ENCODE measurements at places on chromosomes 11 and 22.

DNA sequence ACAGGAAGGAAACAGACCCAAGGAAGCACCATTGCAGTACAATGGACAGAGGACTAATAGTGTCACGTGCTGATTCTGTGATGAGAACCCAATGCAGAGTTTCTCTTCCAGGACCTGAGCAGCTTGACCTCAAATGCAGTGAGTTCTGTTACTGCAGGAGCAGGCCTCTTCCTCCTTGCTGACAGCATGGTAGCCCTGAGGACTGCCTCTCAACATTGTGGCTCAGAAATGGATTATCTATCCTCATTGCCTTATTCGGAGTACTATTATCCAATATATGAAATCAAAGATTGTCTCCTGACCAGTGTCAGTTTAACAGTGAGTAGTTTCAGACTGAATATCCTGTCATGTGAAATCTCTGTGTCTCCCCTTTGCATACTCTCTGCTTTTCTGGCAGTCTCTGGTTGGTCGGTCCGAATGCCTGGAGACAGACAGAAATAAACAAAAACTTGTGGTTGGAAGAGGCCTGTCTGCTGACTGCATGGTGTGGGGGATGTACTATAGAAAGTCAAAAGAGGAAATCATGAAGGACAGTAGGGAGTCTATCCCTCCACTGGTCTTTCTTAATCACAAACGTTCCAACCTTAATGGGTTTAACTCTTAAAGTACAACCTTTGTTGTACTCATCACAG is 6.9 kb upstream of the MS4A14 start:
- no peak for DNase-seq

- DNase-seq: no peak
Observed at GRCh38 chr11:69909561-69910518, 90.6 kb upstream of the FGF3 start.

GRCh38 chr11:100981196-100981824 is 148.3 kb downstream of the PGR start:
- no peak for DNase-seq

GRCh38 chr11:64126796-64127195 is 39.1 kb downstream of the MACROD1 start:
- DNase-seq: no peak

DNA sequence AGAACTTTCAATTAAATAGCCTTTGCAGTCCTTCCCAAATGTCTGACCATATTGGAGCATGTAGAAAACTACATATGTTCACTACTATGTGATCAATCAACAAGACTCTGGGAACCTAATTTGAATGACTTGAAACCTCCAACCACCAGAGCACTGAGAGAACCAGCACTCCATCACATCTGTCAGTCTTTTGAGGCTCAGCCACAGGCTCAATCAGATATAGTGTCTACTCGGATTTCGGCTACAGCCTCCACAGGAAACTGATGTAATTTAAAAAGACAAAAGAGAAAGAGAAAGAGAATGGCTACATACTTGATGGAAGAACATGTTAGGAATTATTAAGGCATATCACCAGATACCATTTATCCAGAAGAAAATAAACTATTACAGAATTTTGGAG is 859.0 kb downstream of the FAM181B start:
- DNase-seq: no peak

- no peak for DNase-seq
Observed at GRCh38 chr22:22120160-22120559, 124.4 kb upstream of the VPREB1 start.

- no peak for DNase-seq
Observed at GRCh38 chr11:106827687-106828086, 190.6 kb downstream of the GUCY1A2 start.

DNA sequence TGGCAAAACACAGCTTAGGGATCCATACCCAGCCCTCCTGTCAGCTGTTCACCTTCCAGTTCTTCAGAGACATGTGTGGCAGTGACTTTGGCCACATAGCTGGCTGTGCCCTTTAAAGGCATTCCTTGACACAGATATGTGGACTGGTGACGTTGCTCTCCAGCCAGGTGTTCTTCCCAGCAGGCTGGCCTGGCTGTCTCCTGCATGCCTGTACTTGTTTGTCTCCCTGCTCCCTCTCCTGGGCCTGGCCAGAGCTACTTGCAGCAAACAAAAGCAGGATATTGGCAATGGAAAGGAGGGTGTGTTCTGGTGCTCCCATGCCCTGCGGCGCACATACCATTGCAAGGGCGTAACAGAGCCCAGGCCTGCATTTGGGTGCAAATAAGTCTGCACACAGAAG is 38.3 kb downstream of the PIK3IP1 start:
- DNase-seq: no peak

GRCh38 chr11:102320188-102320587 is 2.9 kb downstream of the BIRC3 start:
- DNase-seq: no peak

- no peak for DNase-seq
Observed at GRCh38 chr11:45578316-45578715, 87.1 kb downstream of the CHST1 start.
